ENCODE measurements at places on chromosomes 3 and 15.
A peak's percentile ranks its signal among the peaks of the same experiment; 100 is the strongest.

GRCh38 chr3:16432714-16433113 lies 80.8 kb downstream of the RFTN1 start:
- no peak for DNase-seq

GRCh38 chr3:171640520-171641412 lies 169.5 kb downstream of the PLD1 start:
- DNase-seq = no peak

DNA sequence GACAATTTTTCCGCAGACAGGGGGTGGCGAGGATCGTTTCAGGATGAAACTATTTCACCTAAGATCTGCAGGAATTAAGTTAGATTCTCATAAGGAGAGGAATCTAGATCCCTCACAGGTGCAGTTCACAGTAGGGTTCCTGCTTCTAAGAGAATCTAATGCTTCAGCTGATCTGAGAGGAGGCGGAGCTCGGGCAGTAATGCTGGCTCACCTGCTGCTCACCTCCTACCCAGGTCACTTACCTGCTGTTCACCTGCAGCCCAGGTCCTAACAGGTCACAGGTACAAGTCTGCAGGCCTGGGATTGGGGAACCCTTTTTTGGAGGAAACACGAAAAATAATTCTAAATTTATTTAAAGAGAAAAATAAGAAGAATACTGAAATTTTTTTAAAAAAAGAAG lies 406.8 kb downstream of the MCTP2 start:
- DNase-seq = no peak

- no peak for DNase-seq
Measured at GRCh38 chr15:68376447-68377060, 55.4 kb downstream of the ITGA11 start.

GRCh38 chr15:32909431-32909830 lies 191.6 kb downstream of the GREM1 start:
- no peak for DNase-seq

- DNase-seq = no peak
Measured at GRCh38 chr3:100537646-100538338, 45.4 kb downstream of the TMEM45A start.

GRCh38 chr15:101252836-101253235 lies 988 bp upstream of the CHSY1 start:
- no peak for DNase-seq

- DNase-seq = no peak
Measured at GRCh38 chr3:27423463-27423862, 54.3 kb upstream of the NEK10 start.

- DNase-seq = no peak
Measured at GRCh38 chr3:146407956-146408355, 61.4 kb downstream of the PLSCR2 start.

DNA sequence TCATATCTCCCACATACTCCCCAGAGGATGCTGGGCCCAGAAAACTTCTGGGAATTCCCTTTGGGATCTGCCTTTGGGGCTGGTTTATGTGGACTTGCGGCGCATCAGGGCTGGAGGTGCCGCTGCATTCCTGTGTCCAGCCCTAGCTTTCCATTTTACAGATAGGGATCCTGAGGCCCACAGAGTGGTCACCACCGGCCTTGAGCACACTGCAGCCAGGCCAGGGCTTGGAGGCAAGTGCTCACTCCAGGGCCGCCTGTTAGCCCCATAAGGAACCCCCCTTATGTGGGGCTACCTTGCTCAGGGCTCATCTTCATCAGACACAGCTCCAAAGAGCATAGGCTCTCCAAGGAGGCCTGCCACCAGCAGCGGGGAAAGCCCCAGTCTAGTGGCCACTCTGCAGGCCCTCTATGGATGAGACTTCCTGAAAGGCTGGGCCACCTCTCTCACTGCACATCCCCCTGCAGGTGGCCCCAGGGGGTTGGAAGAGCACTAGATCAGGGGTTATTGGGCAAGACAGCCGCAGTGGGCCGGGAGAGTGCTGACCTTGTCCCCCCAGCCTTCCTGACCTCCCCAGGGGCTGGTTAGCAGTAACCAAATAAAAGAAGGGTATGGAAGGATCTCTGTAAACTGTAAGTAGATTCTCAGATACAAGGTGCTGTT lies 9.2 kb upstream of the ATP2B2 start:
- DNase-seq = no peak

- no peak for DNase-seq
Measured at GRCh38 chr3:126449621-126450051, 26.1 kb downstream of the ZXDC start.

- no peak for DNase-seq
Measured at GRCh38 chr3:3503411-3503810, 295.8 kb upstream of the LRRN1 start.

- DNase-seq = no peak
Measured at GRCh38 chr3:150469031-150469930, 61.2 kb downstream of the TSC22D2 start.

GRCh38 chr3:70832089-70832833 lies 519.8 kb upstream of the MDFIC2 start:
- no peak for DNase-seq

DNA sequence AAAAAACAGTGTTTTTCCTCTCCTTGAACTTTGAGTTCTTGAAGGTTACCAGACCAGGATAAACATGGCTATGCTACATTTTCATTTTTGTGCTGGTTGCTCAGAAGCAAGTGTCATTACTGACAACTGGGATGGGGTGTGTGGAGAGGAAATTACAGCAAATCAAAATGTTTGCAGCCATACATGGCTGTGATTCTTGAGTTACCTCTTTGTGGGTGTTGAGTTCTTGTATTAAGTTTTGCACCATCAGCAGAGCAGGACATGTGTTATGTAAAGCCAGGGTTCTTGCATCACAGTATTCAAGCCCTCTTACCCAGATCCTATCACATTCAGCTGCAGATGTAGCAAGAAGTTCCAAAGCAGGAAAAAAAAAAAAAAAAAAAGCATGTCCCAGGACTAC lies 53.9 kb upstream of the ATOSA start:
- peak; percentile 62 for DNase-seq

DNA sequence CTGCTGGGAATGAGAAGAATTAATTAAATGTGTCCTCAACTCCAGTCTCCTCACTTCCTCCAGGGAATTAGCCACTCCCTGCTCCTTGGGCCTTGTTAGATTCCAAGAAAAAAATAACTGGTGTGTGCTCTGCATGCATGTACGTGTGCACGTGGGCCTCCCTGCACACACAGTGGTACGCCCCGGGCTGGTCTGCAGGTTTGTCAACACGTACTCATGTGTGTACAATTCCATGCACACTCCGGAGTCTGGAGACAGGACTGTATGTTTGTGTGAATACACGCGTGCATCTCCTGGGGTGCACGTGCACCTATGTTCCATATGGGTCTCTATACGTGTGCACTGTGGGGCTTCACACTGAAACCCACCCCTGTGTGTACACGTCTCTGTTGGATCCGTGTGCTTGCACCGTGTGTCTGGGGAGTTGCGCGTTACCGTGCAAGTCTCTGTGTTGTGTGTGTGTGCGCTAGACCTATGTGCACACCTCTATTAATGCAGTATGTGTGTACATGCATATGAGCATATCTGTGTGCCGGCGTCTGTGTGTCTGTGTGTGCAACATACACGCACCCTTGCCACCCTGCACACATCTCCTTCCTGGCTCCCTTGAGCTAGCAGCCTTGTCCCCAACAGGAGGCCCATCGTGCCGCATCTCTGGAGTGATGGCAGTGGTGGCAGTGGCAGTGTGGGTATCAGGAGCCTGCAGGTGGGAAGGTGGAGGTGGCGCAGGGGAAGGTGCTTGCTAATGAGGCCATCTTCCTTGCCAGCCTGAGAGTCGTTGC lies 210.1 kb downstream of the TBC1D2B start:
- DNase-seq = no peak

GRCh38 chr3:43503067-43503728 lies 118.6 kb downstream of the ANO10 start:
- DNase-seq = peak; percentile 73

GRCh38 chr3:177772908-177773557 lies 575.8 kb upstream of the TBL1XR1 start:
- DNase-seq = no peak

DNA sequence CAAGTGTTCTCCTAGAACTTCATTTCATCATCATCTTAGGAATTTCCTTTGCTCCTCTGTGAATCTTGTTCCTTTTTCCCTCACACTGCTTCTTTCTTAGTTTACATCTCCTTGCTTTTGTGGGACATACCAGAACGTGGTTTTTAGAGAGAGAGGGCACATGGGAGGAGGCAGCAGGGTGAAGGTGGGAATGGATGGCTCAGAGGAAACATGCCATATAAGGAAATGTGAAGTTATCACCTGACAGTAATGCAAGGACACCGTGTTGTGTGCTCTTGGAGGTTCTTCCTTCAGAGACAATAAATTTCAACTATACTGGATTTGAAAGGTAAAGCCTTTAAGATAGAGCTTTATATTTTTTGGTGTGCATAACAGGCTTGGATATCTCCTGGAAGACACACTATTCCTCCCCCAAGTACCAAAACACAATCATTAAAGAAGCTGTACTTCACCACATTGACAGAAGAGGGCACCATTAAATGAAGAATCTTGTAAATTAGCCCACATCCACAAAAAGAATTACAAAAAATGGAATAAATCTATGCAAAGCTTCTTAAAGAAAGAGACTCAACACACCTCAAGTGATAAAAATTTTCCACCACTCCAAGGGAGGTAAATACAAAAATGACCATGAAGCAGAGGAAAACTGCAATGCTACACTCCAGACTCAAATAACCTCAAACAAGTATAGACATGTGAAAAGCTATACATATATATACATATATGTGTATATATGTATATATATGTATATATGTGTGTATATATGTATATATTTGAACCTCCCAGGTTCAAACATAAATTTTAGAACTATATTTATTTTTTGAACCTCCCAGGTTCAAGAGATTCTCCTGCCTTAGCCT lies 26.1 kb downstream of the RPL39L start:
- peak; percentile 64 for DNase-seq

DNA sequence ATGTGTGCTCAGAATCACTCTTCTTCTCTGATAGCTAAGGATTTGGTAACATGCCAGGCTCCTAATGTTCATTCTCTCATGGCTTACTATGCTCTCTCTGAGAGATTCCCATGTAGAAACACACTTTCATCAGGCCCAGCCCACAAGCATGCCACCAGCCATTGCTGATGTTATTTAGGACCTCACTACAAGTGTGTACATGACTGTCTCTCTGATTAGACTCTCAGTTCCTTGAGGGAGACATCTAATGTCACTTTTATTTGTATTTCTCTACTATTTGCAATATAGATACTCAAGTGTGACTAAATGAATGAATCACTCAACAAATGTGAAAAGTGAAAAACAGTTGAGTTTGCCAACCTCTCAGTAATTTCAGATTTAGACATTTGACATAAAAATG lies 84.3 kb upstream of the ARL6 start:
- no peak for DNase-seq

- DNase-seq = no peak
Measured at GRCh38 chr3:191382661-191383060, 52.3 kb upstream of the UTS2B start.

- DNase-seq = no peak
Measured at GRCh38 chr3:114557791-114558190, 264.0 kb downstream of the TIGIT start.

GRCh38 chr3:161016417-161017313 lies 88.5 kb downstream of the B3GALNT1 start:
- peak; percentile 74 for DNase-seq

GRCh38 chr15:58472821-58473581 lies 41.2 kb downstream of the LIPC start:
- DNase-seq = peak; percentile 48
